ENCODE measurements at places on chromosomes 16 and 17. TPM values are rescaled to one million over a fixed set of nuclear protein-coding genes. Genes with fewer than 3 reads are reported as not detected.
A peak's percentile ranks its signal among the peaks of the same experiment; 100 is the strongest.

DNA sequence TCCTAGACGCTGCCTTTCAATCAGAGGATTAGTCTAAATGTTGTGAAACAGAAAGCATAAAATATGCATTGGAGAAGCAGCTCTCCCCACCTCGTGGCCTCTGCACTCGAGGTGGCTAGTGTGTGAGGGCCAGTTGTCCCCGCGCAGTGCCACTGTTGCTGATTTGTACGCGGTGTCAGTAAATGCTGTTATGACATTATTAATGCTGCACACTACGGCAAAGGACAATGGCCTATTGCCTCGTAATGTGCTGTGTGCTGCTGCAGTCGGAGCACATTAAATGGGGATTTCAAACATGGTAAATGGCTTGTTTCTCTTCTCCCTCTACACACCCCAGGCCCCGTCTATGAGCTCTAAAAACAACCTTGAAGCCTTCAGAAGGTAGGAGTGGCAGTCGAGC lies 5.7 kb upstream of the MGAT5B start:
- DNase-seq = no peak

GRCh38 chr16:79750311-79750710 lies 149.8 kb upstream of the MAF start:
- no peak for DNase-seq

DNA sequence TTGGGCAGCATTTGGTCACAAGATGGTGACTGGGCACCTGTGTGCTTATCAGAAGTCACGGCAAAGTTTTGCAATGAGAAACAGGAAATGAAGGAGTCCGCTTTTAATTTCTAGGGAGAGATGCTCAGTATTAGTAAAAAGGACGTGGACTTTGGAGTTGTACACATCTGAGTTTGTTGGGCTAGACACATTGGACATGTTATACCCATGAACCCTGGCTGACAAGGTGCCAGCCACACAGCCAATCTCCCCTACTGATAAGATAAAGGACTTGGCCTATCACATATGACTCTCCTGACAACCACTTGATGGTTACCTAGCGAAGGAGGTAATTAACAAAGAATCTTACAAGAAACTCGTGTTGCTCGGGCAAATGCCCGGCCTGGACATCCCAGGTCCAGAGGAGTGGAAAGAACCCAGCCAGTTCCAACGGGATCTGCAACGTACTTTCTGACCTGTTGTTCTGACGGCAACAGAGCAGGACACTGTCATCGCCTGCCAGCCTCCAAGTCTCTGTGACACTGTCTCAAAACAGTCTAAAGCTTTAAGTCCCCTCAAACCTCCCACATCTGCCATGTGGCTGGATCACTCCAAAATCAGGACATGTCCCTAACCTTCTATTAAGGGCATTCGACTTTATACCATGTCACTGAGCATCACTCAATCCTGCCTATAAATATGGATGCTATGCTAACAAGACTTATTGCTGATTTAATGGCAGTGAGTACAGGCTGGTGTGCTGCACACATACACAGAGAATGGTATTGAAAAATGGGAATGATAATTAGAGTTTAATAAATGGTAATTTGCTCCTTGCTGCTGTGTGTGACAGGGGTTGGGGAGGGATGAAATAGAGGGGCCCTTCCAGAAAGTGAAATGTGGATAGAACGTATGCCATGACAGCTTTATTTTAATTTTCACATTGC lies 47.6 kb upstream of the LYRM9 start:
- no peak for DNase-seq

DNA sequence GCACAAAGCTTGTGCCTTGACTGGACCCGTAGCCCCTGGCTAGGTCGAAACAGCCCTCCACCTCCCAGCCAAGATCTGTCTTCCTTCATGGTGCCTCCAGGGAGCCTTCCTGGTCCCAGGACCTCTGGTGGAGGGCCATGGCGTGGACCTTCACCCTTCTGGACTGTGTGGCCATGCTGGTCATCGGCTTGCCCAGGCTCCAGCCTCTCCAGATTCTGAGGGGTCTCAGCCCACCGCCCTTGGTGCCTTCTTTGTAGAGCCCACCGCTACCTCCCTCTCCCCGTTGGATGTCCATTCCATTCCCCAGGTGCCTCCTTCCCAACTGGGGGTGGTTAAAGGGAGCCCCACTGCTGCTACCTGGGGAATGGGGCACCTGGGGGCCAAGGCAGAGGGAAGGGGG lies 3.5 kb downstream of the CTRL start:
- no peak for DNase-seq

DNA sequence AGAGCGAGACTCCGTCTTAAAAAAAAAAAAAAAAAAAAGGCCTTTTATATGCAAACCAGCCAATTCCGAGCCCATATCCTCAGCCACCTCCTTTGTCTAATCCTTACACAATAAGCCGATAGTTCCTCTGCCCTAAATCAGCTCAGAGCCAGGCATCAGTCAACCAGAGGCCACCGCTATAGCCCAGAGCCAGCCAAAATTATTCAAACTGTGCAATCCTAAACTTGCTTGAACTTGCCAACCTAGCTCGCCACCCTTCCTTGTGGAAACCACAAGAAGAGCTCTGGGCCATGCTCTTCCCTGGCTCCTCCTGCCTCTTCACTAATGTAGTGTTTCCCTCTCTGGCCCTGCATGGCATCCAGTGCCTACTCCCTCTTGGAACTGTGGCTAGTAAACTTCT lies 17.7 kb downstream of the ITGAL start:
- peak; percentile 97 for DNase-seq

DNA sequence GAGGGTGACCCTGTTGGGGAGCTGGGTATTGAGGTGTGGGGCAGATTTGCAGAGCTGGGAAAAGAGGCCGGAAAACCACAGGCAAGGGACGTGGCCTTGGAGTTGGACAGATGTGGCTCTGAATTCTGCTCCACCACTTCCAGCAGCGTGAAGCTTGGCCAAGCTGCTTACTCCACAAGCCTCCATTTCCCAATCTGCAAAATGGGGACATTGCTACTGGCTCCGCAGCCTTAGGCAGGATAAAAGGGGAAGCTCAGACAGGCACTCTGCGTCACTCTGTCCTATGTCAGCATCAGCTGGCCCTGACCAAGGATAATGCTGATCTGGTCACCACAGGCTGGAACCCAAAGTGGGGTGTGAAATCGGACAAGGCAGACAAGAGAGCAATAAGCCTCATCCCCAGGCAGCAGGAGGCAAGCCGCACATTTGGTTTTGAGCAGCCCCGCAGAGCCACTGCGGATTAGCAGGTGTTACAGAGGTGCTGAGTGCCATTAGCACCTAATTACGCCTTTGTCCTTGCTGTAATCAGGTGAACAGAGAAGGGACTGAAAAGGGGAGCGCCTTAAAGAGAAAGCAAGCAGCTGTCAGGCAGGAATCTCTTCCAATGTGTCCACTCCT lies 54.8 kb downstream of the SDK2 start:
- no peak for DNase-seq

DNA sequence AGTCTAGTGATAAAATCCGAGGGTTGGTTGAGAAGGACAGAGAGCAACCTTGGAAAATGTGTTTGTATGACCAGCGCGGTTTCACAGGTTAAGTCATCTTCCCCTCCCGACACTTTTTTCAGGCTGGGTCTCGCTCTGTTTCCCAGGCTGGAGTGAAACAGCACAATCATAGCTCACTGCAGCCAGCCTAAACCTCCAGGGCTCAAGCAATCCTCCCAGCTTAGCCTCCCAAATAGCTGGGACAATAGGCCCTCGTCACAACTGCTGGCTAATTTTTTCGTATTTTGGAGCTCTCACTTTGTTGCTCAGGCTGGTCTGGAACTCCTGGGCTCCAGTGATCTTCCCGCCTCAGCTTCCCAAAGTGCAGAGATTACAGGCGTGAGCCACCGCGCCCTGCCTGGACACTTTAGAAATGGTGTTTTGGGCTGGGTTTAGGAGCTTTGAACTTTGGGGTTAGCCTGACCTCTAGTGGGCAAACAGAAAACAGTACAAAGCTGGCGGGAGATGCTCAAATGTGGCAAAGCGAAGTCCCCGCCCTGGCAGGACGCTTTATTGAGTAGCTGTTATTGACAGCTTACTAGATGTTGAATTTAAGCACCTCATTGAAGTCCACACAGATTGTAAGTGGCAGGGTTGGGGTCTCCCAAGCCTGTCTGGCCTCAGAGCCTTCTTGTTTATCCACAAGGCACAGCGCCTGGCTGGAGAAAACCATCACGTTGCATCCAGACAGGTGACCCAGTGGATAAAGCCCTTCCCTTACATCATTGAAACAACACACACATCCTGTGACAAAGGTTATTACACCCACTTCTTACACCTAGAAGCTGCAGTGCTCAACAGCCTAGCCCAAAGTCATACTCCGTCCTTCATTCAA lies 34.7 kb upstream of the RBBP6 start:
- DNase-seq = peak; percentile 66

GRCh38 chr17:12985431-12986293 lies 32.2 kb downstream of the ELAC2 start:
- no peak for DNase-seq

GRCh38 chr16:67248073-67248400 lies 742 bp upstream of the SLC9A5 start:
- no peak for DNase-seq

DNA sequence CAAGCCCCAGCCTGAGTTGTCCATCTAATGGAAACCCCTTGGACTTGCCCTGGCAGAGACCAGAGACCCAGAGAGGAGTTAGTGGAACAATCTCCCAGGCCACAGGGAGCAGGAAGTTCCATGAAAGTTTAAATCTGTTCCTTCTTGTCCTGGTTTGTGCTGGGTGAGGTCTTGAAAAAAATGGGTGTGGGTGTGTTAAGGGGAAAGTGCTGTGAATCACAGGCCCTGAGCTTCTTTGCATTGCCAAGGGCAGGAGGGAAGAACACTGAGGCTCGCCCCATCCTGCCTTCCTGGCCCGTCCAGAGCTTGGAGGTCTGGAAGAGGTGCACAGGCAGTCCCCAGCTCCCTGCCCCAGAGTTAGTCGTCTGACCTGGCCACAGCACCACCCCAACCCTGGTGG lies 2.3 kb downstream of the ADORA2B start:
- peak; percentile 95 for DNase-seq

DNA sequence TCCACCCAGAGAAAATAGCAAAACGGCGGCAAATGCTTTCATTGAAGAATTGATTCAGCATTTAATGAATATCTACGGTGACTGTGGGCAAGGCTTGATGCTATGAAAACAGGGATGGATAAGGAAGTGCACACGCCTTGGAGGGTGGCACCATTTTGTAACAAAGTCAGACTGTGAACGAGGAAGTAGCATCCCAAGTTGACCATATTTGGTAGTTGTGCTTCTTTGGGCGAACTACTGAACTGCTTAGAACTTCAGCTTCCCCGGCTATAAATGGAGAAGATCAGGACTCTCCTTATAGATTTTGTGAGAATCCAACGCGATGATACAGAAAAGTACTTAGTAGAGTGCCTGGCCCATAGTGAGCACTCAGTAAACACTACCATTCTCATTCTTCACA lies 303.2 kb downstream of the MAF start:
- DNase-seq = no peak

GRCh38 chr17:4152471-4152870 lies 9.5 kb downstream of the CYB5D2 start:
- peak; percentile 70 for DNase-seq

GRCh38 chr17:1379930-1380313 lies 20.1 kb downstream of the YWHAE start:
- no peak for DNase-seq

DNA sequence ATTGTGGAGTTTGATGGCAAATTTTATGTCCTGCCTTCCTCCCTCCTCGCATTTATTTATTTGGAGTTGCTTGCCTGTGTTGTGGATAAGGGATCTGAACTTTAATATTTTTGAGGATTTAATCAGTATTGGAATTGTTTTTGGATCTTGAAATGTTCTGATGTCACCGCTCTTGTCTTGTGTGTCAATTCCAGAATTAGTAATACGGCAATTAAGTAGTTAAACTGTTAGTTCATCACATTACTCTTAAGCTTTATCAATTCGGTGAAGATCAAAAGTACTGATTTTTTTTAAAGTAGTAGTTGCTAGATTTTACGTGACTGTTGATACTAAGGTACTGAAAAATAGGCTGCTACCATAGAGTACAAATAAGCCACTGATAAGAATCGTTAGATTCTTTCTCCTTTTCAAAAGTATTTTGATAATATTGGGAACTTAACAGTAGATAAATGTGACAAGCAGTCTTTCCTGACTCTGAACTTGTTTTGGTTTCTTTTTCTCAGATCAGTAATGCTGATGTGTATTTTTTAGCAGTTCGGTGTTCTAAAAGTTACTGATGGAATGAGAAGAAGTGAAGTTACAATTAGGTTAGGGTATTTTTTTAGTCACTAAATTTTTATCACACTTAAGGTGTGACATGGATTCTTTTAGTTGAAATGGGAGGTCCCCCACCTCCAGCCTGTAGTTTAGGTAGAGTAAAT lies 2.0 kb downstream of the RBBP6 start:
- DNase-seq = no peak

DNA sequence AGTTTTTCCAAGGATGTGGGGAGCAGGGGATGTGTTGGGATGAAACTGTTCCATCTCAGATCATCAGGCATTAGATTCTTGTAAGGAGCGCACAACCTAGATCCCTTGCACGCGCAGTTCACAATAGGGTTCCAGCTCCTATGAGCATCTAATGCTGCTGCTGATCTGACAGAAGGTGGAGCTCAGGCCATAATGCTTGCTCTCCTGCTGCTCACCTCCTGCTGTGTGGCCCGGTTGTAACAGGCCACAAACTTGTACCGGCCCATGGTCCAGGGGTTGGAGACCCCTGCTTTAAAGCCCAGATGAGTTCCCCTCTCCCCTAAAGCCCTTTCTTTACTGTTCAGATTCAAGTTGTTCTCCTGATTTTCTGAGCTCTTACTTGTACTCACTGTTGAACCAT lies 44.8 kb downstream of the RNF135 start:
- no peak for DNase-seq

- no peak for DNase-seq
These were observed 35.3 kb downstream of the NOL11 start for GRCh38 chr17:67753026-67753425.

- DNase-seq = no peak
These were observed 4.4 kb downstream of the SSTR5 start for GRCh38 chr16:1076801-1077576.

The LAT gene
- 0.38 TPM for total RNA-seq

The P2RX5 gene
- 0.53 TPM for total RNA-seq

The KRTAP4-6 gene
- not detected for total RNA-seq

The CA5A gene
- total RNA-seq = not detected

The KCNJ2 gene
- total RNA-seq = 1.6 TPM

The CTRB2 gene
- total RNA-seq = not detected

The QRICH2 gene
- 2.1 TPM for total RNA-seq

Data from bronchial epithelial cell (primary cell).